ENCODE measurements at places on chromosomes 5 and 9. TPM values are rescaled to one million over a fixed set of nuclear protein-coding genes. Genes with fewer than 3 reads are reported as not detected.

Gene OLFM1
- 3.7 TPM for polyA plus RNA-seq

Gene FAM78A
- 2.8 TPM for polyA plus RNA-seq

Gene SV2C
- 0.05 TPM for polyA plus RNA-seq

Gene CCDC152
- polyA plus RNA-seq = 13.3 TPM

DNA sequence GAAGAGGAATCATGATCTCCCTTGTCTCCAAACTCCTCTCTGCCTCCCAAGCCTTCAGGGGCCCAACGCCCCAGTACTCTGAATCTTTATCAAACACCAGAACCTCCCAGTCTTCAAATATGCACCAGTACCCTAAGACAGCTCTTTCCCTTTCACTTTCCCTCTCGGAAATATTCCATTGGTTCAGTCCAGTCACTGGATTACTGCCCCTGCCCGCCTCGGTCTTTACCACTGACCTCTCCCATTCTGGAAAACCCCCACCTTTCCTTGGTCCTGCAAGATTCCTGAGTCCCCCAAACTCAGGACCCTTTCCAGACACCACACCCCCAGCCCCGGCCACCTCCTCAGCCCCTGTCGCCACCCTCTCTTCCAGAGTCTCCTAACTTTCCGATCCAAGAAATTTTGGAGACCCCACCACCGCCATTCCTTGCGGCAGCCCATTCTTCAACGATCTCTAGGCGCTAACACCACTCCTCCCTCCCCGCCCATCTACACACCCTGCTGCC, 674 bp downstream of the C5orf15 start:
- no peak for DNase-seq

Gene ANXA1
- polyA plus RNA-seq = 36.6 TPM

- DNase-seq = no peak
Measured at GRCh38 chr5:153784277-153784676, 254.4 kb downstream of the FAM114A2 start.

Gene KCNIP1
- polyA plus RNA-seq = 11.2 TPM

DNA sequence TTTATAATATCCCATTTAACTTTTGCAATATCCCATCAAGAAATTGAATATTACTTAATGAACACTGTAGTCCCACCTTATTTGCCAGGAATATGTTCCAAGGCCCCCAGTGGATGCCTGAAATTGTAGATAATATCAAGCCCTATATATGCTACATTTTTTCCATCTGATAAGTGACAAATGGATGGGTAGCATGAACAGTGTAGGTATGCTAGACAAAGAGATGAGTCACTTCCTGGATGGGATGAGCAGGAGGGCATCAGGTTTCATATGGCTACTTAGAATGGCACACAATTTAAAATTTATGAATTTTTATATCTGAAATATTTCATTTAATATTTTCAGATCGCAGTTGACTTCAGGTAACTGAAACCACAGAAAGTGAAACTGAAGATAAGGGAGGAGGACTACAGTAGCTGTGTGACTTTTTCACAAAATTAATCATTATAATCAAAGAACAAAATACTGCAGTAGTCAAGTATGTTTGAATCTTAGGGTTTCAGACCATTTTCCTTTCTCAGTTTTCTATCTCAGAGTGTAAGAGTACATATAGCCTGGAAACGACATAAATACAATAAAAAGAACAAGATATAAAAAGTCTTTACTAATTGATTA, 636.4 kb upstream of the ARRDC3 start:
- no peak for DNase-seq

Gene IFNA2
- not detected for polyA plus RNA-seq

DNA sequence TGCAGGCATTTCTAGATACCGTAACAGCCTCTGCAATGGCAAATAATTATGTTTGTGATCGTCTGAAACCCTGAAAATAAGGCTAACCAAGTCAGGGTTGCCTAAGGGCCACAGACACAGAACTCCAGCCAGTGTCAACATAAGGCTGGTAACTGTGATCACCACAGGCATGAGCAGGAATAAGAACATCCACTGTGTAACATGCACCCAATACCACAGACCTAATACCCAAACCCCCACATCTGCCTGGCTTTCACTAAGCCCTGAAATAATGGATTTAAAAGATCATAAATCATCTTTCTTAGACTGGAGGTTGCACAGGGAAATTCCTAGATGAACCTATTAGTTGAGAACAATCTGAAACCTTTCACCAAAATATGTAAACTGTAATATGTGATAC, 394.5 kb downstream of the NFIB start:
- DNase-seq = no peak

GRCh38 chr5:124920909-124921666, 174.6 kb upstream of the ZNF608 start:
- no peak for DNase-seq

Gene FBP1
- polyA plus RNA-seq = 66.0 TPM

Gene C5orf34
- polyA plus RNA-seq = 7.6 TPM

GRCh38 chr9:134936346-134937163, 18.8 kb upstream of the FCN1 start:
- DNase-seq = no peak

DNA sequence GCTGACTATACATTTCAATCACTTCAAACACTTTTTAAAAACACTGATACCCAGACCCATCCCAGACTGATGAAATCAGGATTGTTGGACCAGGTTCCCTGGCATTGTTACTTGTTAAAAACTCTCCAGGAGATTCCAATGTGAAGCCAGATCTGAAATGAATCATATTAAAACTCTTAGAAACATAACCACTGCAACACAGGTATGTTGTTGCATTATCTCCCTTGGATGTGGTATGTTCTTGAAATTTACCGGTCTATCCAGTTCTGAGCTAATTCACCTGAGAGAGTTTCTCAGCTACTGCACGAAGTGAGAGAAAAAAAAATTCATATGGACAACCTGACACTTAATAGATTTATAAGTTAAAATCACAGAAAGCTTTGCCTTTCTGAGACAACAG, 21.8 kb downstream of the MEF2C start:
- no peak for DNase-seq

- no peak for DNase-seq
Measured at GRCh38 chr5:67164856-67165525, 31.6 kb downstream of the CD180 start.

Gene VAV2
- polyA plus RNA-seq = 32.5 TPM

- DNase-seq = peak; percentile 59
Measured at GRCh38 chr5:72107131-72107900, at the start of gene MAP1B. Gene MAP1B (plus strand): TSS chr5:72107475. CDS start chr5:72107532, 57 bp downstream.

Gene CENPK
- 47.3 TPM for polyA plus RNA-seq

- no peak for DNase-seq
Measured at GRCh38 chr5:135309391-135310327, 89.4 kb downstream of the MACROH2A1 start.

DNA sequence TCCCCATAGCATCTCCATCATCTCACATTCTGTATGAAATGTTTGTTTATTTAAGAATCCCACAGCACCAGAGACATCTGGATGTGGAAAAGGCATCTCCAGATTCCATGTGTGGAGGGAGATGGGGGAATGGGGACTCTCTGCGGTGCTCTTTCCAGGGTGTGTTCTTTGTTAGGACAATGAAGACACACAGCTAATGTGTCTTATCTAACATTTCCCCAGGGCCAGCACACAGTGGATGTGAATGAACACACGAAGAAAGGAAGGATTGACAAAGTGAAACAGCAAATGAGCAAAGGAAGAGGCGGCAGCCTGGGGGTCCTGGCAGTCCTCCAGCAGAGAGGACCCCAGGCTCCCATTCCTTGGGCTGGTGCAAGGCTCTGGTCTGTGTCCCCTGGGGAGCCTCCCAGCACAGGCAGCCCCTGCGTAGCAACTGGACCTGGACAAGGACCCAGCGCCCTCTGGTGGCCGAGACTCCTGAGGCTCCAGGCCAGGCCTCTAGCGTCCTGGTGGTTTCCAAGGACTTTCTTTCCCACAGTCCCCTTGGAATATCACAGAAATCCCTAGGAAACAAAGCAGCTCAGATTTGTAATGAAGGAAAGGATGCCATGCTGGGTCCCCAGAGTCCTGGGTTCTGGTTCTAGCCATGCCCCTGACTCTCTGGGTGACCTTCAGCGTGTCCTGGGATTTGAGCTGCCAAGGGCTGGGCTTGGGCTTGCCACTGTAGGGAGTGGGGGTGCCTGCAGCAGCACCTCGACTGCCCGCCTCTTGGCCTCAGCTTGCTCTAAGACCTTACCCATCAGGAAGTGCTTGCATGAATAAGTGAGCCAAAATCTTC, 3.5 kb upstream of the PDLIM7 start:
- no peak for DNase-seq

GRCh38 chr5:96790961-96791504, 16.7 kb downstream of the ERAP1 start:
- DNase-seq = no peak

DNA sequence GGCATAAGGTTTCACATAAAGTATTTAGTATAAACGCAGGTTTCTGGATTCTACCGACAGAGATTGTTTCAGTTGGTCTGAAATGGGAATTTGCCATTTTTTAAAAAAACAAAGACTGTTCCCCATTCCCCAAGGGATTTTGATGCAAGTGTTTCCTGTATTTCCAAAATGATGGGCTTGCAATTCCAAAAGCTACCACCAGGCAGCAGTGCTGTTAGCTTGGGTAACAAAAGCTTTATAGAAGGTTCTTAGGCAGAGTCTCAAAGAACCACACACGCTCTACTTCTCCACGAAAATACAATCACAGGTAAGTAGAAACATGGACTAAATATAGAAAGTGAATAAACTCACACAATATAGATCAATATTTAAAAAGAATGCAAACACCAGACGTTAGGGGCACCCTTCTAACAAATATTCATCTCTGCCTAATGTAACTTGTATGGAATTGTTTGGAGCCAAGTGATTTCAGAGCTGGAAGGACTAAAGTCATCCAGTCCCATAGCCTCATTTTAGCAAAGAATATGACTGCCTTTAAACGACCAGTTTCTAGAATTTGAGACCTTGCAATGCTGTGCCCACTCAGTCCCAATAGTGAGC, 154.3 kb downstream of the SPOCK1 start:
- no peak for DNase-seq

GRCh38 chr9:127209220-127209619, 55.4 kb upstream of the GARNL3 start:
- no peak for DNase-seq

- DNase-seq = no peak
Measured at GRCh38 chr9:134341306-134341705, 15.1 kb downstream of the RXRA start.

- DNase-seq = no peak
Measured at GRCh38 chr9:95516221-95516733, 494 bp downstream of the PTCH1 start.

- DNase-seq = peak; percentile 45
Measured at GRCh38 chr9:10265153-10265631, 347.6 kb downstream of the PTPRD start.

DNA sequence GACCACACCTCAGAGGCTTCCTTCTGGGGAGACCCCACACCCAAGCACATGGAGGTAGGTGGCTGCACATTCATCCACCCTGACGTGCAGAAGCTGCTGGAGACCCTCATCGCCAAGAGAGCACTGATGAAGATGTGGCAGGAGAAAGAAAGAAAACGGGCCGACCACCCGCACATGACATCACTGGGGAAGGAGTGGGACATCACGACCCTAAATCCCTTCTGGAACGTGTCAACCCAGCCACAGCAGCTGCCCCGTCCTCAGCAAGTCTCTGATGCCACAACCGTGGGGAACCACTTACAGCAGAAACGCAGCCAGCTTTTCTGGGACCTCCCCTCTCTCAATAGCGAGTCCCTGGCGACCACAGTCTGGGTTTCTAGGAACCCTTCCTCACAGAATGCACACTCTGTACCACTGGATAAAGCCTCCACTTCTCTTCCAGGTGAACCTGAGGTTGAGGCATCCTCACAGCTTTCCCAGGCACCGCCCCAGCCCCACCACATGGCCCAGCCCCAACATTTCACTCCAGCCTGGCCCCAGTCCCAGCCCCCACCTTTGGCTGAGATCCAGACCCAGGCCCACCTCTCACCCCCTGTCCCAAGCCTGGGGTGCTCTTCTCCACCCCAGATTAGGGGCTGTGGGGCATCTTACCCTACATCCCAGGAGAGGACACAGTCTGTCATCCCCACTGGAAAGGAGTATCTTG, 3.0 kb downstream of the SPATA31E1 start:
- DNase-seq = no peak

Gene MYOZ3
- polyA plus RNA-seq = 7.1 TPM

Gene ST6GALNAC4
- 17.2 TPM for polyA plus RNA-seq

GRCh38 chr9:116875576-116875975, 188.5 kb downstream of the TRIM32 start:
- no peak for DNase-seq

DNA sequence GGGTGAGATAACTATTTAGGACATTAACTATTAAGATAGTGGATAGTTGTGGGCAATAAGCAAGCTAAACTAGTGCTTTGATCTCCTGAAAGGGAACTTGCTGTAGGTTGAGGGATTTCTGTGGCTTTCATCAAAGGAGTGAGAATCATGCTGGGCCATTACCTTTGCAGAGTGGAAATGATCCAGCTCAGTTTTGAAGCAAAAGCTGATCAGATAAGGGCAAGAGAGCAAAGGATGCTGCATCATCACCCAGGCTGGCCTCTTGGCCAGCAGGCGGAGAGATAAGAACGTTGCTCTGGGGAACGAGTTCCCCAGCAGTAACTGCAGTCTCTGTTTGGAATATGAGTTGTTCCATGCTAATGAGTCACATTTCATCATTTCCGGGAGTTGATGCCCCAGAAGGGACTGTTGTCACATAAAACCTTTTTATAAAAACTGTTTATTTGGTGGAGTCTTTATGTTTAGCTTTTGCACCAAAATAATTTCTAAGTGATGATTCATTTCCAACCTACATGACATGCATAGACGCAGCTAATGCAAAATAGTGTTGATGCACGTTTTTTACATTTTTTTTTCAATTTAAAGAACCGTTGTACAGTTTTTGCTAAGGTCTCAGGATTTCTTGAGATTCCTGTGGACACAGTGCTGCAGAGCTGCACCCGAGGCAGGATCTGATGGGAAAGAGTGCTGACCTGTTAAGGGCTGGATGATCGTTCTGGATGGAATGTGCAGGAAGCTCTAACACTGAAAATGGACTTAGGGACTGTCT, 99.3 kb downstream of the ACTBL2 start:
- DNase-seq = no peak

GRCh38 chr9:99724640-99725039, 97.0 kb upstream of the NR4A3 start:
- no peak for DNase-seq

DNA sequence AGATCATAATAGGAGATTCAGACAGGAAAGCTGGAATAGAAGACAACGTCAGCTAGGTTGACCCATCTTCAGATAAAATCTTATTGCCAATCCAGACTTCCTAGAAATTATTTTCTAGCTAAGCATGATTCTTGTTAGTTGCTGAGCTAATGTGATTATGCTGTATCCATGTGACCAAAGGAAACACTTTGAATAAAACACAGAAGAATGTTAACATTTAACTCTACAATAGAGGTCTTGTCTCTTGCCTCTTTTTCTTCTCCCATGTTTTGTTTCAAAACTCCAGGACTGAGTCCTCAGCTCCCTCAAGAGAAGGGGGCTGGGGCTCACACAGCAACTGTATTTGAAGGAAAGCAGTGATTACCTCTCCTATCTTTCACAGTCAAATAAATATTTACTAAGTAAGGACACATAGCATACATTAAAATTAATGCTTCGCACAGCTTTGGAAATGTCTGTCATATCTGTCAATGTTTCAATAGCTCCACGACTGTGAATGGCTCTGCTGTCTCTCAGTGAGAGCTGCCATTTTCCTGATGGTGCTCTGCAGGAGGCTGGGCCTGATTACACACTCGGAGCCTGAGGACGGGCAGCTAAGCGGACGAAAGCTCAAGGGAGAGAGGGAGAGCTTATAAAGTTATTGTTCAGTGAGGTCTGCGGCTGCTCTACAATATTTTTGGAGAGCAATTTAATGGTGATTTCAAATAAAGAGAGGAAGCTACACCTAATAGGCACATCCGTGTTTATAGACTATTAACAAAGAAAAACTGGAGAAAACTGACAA, 64.8 kb upstream of the ZNF462 start:
- no peak for DNase-seq

GRCh38 chr5:168974082-168974481, 326.9 kb downstream of the SLIT3 start:
- DNase-seq = no peak

Gene MED10
- polyA plus RNA-seq = 36.7 TPM

All from left renal cortex interstitium (tissue), 4 donors.